NCI-H2081 treated with DMSO at 0.1 percent for 48 hours (cell line): ENCODE measurements at places on chromosomes 11 and 22.

GRCh38 chr11:65204646-65205601 lies 23.2 kb downstream of the CAPN1 start:
- no peak for DNase-seq

- no peak for DNase-seq
Measured at GRCh38 chr11:79353706-79354105, 87.1 kb downstream of the TENM4 start.

DNA sequence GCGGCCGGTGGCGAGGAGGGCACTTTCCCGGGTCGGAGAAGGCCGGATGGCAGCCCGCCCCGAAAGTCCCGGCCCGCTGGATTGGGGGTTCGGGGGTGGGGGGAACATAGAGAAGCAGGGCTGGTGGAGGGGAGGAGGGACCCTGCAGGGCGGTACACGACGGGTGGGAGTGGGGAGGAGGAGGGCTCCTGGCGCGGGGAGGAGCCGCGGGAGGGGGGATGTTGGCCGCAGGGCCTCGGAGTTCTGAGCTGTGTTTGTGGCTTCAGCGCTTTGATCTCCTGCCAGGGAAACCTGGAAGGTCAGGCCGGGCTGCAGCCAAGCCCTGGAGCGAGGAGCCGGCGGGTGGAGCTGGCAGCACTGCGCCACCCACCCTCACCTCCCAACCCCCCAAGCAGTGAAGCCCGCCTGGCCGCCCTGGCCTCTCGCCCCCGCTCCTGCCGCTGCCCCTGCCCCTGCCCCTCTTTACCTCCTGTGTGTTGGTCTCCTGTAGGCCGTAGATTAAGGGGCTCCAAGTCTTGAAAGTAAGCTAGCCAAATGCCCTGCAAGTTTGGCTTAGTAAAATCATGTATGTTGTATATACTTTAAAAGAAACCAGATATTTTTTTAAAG lies 30.9 kb downstream of the C22orf31 start:
- no peak for DNase-seq

DNA sequence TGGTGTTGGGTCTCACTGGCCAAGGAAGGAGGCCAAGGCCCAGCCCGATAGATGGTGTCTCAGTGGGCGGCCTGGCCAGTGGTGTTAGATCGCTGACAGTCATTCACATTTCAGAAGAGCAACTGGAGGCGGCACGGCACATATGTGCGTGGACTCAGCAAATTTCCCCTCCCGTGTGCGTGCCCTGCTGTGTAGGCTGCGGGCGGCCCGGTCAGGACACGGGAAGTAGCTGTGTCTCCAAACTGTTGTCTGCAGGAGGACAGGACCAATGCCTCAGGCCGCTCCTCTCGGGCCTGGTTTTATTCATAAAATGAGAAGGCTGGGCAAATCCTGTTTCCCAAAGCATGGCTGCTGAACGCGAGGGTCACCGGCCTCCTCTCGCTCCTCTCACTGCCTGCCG lies 711.7 kb downstream of the BRD1 start:
- DNase-seq, result no peak

GRCh38 chr11:131190446-131190845 lies 180.0 kb upstream of the NTM start:
- DNase-seq, result no peak

DNA sequence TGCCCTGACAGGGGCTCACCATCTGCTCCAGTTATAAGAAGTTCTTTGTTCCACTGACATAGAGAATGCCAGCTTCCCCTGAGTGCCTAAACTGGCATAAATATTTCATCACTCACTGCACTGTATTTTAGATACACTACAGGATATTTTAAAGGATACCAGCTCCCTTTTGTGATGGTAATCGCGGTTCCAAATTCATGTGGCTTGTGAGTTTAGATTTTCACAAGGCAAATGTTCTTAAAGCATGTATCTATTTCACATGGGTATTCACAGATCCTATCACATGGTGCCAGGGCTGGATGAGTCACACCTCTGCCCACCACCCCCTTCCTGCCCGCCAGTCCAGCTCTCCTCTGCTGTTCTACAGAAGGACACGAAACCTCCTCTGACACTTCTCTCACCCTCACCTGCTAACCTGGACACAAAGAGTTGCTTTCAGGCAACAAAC lies 105.5 kb downstream of the KCNC1 start:
- DNase-seq, result no peak
